ENCODE measurements at places on chromosomes 6 and 20.

- DNase-seq, result no peak
Observed at GRCh38 chr20:19890445-19891051, 126.6 kb upstream of the NAA20 start.

DNA sequence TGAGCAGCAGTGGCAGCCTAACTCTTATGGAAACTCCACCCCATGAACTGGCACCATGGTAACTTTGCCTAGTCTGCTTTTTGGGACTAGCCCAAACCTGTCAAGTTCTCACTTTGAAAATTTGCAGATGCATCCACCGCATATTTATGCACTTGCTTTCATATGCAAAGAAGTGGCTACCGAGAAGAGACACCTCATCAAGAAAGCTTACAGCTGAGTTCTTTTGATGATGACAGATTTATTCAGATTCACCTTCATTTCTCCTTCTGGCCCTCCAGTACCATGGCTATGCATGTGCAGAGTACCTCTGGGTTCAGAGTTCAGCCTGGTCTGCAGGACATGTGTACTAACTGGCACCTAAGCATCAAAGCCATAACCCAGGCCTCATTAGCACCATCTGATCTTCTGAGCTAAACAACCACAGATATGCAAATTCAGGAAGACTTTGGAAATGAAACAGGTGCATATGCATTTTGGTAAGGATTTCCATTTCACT is 154.3 kb upstream of the TENT5A start:
- no peak for DNase-seq

GRCh38 chr6:42417641-42418112 is 34.0 kb downstream of the TRERF1 start:
- peak; percentile 81 for DNase-seq

- peak; percentile 73 for DNase-seq
Observed at GRCh38 chr6:43185391-43185985, 3.5 kb downstream of the CUL9 start.

GRCh38 chr6:116616737-116617053 is 416 bp downstream of the RSPH4A start:
- DNase-seq, result peak; percentile 65

GRCh38 chr6:16644540-16645250 is 116.6 kb downstream of the ATXN1 start:
- DNase-seq, result no peak

DNA sequence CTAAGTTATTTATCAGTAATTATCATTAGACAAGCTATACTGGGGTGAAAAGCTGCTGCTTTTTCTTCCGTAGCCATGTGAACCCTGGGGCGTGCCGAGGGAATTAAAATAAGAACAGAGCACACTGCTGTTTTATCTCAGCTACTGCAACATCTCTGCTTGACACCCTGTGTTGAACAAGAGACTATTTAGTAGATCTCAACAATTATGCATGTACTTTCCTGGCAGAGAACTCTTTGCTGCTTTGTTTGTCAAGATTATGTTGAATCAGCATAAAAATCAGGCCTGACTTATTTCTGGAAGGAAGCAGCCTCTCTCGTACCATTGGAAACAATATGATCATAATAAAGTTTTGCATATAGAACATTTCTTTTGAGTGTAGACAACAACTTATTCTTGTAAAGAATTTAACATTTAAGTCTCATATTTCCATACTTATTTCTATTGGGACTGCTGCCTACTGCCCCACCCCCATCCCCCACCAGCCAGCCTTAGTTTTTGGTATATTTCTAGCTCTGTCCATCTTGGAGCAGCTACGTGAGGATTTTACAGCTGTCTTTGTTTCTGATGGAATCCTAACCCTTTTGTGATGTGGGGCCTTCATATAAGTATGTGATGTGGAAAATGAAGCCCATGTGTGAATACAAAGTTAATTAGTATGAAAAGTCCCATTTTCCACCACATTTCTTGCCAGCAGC is 1011.4 kb downstream of the KIF16B start:
- no peak for DNase-seq

- DNase-seq, result no peak
Observed at GRCh38 chr6:62229231-62229630, 56.8 kb downstream of the KHDRBS2 start.

GRCh38 chr6:69825904-69826303 is 29.1 kb upstream of the LMBRD1 start:
- no peak for DNase-seq

GRCh38 chr20:46512943-46513844 is at the start of gene ZNF334:
Gene ZNF334, minus strand, starts transcription at chr20:46513559. Its CDS starts 1,457 bp downstream, at chr20:46512102.
- peak; percentile 78 for DNase-seq

DNA sequence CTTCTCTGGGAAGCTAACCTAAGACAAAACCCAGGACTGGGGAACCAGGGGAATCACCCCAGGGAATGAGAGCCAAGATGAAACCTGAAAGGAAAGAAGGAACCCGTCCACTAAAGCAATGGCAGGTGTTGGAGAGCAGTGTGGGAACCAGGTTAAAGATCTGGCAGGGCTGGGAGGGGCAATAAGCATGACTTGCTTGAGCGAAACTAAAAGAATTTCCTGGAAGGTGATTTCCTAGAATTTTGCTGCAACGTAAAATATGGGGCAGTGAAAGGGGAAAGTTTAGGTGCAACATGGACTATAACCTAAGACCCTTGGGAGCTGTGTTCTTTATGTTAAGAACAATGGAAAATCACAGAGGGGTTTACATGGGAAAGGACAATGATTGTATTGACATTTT is 126.2 kb upstream of the SSTR4 start:
- peak; percentile 50 for DNase-seq

DNA sequence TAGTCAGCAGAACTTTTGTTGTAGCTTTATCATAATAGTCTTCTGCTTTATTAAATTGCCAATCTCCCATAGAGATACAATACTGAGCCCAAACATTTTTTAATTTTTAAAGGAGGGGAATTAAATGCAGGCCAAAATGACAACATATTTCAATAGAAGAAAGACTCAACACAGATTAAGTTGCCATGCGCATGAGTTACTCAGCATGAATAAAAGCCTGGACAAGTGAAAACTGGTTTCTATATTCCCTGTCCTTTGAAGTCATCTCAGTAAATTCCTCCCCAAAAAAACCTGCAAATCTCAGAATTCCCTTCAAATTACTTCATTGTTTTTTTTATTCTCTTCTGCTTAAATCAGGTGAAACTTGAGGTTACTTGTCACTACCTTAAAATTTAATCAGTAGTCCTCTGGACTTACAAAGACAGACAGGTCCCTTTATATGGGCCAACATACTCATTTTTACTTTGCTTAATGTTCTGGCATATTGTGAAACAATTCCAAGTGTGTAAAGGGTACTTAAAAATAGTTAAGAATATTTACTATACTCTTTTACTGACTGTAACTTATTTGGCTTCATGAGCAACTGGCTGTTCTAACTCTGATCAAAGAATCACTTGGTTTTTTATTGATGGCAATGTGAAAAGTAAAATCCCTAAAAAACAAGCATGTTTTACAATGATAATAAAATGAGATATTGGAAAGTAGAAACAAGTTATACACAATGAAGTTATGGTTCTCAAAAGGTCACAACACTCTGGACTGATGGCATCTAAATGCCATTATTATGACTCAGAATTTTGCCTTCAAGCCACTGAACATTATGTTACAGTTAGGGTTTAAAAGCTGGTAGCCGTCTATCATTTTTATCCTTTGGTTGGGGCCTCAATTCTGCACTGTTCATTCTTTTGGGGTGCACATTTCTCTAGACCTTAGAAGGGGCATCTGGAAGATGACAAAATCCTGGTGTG is 49.9 kb upstream of the COL21A1 start:
- no peak for DNase-seq

DNA sequence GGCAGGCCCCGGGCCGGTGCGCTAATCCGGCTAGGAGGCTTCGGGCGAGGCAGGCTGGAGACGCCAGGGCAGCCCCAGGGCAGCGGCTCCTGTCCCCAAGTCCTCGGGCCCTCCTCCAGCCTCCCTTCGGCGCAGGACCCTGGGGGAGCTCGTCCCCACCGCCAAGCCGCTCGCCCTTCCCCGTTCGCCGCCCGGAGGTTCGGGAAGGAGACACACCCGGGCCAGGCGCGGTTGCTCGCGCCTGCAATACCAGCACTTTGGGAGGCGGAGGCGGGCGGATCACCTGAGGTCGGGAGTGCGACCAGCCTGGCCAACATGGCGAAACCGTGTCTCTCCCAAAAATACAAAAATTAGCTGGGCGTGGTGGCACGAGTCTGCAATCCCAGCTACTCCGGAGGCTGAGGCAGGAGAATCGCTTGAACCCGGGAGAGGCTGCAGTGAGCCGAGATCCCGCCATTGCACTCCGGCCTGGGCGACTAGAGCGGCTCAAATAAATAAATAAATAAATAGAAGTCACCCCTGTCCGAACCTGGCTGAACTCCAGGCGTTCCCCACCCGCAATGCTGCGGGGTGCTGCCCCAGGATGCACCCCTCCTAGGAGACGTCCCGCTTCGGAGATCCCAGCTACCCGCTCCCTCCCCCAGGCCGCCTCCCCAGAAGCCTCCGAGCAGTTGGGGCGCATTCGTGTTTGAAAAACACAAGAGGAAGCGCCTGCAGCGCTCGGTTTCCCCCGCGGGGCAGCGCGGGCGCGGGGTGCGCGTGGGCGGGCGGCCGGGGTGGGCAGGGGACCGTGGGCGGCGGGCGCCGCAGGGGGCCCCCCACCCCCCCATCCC is 27.5 kb downstream of the SERPINB9 start:
- peak; percentile 85 for DNase-seq

DNA sequence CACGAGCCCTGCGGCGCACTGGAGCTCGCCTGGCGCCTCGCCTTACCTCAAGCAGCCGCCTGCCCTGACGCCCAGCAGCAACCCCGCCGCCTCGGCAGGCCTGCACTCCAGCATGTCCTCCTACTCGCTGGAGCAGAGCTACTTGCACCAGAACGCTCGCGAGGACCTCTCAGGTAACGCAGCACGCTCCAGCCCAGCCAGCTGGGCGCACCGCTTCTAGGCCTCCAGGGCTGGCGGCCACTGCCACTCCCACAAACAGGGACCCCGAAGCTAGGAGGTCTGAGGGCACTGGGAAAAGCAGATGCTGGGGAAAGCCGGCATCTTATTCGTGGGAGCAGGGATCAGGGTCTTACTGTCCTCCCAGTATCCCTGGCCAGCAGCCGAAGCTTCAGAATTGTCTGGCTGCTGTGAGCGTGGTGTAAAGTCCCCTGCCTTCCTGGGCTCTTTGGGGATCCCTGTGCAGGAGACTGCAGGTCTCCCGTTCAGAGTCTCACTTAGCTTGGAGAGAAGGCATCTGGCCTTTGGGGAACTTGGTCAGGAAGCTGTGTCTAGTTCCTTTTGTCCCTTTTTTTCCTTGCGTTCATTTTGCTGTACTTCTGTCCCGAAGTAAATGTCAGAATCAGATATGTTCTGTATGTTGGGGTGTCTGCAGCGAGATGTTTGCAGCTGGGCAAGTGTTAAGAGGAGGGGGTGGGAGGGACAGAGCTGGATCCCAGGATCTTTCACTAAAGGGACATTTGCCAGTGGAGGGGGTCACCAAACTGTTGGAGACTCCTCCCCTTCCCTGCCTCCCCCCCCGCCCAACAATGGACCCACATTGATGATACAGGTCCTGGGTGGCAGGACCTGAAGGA is 1.8 kb downstream of the FOXF2 start:
- no peak for DNase-seq

- DNase-seq, result no peak
Observed at GRCh38 chr6:42715871-42716270, 6.5 kb downstream of the PRPH2 start.

GRCh38 chr6:3798055-3798919 is 46.8 kb upstream of the PXDC1 start:
- DNase-seq, result no peak

- DNase-seq, result no peak
Observed at GRCh38 chr6:46796848-46797580, 3.8 kb downstream of the MEP1A start.

GRCh38 chr6:154122195-154122925 is 83.3 kb downstream of the OPRM1 start:
- DNase-seq, result no peak

All from activated CD4-positive, alpha-beta T cell treated with anti-CD3 and anti-CD28 coated beads, Interleukin-2, amount 10 ng/mL, durations not matched to agents 24 days and 14 days (primary cell).